NCI-H1930 (cell line): ENCODE measurements at places on chromosomes 11 and 22.

DNA sequence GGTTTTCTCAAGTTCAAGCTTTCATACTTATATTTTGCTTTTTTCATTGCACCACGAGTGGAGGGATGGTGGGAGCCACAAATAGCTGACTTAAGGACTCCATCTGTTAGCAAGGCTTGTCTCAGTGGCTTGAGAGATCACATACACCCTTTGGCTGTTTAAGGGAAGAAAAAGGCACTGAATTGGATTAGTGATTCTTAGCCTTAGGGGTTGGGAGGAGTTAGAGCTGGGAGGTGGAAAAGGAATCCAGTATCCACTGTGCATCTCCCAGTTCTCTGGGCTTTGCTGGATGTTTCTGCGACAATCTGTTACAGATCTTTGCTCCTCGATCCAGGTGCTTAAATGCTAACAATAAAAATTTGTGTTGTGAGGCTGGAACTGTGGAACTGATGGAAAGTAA, 593.6 kb downstream of the CNTN5 start:
- no peak for DNase-seq

GRCh38 chr11:42974510-42975179, 337.2 kb upstream of the API5 start:
- no peak for DNase-seq

GRCh38 chr11:103716363-103716762, 320.1 kb upstream of the DDI1 start:
- no peak for DNase-seq

DNA sequence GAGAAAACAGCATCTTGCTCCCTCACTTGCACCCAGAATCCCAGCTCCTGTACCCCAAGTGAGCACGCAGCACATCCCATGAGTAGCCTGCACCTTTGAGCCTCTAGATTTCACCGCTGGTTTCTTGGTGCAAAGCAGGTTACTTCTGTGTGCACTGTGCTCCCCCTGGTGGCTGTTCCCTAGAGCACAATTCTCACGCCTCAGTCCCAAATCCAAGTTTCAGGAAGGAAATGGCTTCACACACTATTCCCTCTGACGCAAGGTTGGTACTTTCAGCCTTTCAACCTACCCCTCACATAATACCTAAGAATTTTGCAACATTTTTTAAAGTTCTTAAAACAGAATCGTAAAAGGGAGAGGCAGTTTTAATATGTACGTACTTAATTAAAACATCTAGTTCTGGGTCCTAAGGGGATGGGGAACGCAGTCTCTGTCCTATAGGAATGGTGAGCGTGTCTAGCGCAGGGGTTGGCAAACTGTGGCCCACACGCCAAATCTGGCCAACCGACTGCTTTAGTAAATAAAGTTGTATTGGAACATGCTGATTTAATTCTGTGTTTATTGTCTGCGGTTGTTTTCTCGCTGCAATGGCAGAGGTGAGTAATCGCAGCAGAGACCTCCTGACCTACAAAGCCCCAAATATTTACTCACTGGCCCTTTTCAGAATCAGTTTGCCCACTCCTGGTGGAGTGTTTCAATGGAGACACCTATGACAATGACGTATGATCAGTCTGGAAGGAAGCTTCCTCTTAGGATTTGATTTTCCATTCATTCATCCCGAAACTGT, 27.5 kb downstream of the DHCR7 start:
- no peak for DNase-seq

DNA sequence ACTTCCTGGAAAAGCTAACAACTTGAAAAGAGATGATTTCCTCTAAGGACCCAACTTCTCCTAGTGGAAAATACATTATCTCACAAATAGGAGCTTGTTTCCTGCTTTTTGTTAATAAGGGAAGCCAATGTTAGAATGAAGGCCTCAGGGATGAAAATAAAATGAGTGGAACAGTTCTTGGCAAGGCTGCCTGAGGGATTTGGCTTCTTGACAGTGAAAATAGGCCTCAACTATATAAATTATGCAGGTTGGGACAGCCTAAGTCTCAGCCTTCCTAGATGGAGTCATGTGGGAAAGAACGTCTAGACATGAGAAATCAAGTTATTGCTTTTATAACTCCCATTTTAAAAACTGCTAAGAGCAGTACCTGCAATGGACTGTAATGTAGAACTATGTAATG, 92.8 kb upstream of the FIBIN start:
- no peak for DNase-seq

DNA sequence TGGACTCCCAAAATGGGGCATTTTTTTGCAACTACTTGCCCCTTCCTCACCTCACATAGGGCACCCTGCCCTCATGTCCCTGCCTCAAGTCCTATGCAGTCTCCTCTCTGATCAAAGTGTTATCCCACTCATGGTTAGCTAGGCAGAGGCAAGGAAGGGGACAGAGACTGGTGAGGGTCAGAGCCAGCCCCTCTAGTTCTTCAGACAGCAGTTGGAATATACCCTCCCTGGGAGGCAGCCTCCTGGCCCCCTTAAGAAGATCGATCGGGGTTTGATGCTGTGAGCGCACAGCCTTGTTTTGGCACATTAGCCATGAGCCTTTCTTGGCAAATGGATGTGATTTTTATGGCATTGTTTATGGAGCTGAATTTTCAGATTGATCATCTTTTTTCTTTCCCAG, 436.9 kb downstream of the BUD13 start:
- DNase-seq: no peak

GRCh38 chr11:134244593-134244992, 8.6 kb downstream of the THYN1 start:
- DNase-seq: no peak

GRCh38 chr11:117945047-117945810, 16.0 kb upstream of the TMPRSS13 start:
- DNase-seq: no peak

DNA sequence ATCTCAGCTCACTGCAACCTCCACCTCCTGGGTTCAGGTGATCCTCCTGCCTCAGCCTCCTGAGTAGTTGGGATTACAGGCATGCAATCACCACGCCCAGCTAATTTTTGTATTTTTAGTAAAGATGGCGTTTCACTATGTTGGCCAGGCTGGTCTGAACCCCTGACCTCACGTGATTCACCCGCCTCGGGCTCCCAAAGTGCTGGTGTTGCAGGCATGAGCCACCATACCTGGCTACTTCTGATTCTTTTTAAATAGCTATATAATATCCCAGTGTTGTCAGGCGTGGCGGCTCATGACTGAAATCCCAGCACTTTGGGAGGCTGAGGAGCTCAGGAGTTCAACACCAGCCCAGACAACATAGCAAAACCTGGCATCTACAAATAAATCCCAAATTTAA, 20.7 kb downstream of the TMEM41B start:
- DNase-seq: no peak

DNA sequence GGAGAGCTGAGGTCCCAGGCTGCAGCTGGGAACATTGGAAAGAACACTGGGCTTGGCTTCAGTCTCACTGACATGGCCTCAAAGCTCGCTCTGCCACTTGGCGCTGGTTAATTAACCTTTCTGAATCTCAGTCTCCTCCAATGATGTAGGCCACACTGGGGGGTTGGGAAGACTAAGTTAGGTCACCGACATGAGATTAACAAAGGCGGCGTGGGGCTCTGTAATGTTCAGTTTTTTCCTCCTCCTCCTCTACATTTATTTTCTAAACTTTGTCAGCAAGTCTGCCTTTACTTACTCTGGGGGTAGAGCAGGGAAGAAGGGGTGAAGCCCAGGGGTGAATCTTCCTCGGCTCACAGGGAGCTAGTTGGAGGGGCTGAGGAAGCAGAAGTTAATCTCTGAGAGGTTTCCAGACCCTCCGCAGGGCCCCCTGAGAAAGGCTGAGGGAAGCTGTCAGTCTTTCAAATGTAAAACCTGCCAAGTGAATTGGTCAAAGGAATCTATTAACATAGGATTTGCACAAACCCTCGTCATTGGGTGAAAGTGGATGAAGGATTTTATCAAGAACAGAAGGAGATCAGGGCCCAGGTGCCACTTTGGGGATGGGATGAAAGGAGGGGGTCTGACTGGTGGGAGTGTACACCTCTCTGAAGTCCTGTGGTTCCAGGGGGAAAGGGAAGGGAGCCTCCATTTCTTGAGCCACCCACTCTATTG, 32.1 kb upstream of the TENM4 start:
- DNase-seq: no peak

DNA sequence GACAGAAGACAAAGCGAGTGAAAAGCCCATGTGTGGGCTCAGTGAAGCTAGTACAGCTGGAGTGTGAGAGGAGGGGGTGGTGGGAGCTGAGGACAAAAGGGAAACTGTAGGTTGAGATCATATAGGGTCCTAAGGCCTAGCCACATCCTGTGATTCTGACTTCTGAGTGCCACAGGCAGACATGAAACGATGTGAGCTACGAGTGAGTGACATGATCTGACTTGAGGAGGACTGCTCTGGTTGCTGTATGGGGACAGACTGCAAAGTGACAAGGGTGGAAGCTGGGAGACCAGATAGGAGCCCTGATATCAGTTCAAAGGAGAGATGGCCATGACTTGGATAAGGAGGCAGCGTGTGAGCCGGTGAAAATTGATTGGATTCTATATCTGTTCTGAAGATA, 85.4 kb downstream of the MICAL2 start:
- DNase-seq: no peak

GRCh38 chr22:17954200-17954859, 70.0 kb downstream of the MICAL3 start:
- no peak for DNase-seq

DNA sequence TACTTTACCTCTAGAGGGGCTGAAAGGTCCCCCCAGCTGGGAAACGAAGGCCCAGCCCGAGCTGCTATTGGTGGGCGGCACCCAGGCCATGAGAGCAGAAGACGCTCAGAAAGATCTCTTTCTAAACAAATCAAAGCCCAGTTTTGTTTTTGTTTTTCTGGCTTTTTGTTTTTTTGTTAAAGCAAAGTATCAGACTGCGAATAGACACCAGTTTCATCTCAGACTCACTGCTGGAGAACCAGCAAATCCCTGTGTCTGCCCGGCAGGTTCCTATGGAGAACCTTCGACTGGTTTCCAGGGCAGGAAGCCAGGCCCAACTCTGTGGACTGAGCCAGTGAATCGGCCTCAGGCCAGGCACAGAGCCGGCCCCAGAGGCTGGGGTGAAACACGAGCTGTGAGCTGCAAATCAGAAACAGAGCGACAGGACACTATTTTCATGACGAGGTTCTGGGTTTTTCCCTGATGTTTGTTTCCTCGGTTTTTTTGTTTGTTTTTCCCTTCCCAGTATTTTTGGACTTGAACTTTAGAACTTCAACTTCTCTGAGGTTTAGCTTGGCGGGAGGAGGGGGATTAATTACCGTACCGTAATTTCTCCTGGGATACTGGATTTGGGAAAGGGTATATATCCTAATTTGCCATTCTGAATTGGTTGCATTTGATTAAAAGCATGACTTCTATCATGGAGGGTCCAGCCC, 16.0 kb upstream of the B4GALNT4 start:
- DNase-seq: no peak

- no peak for DNase-seq
Observed at GRCh38 chr11:106943089-106943488, 75.2 kb downstream of the GUCY1A2 start.

DNA sequence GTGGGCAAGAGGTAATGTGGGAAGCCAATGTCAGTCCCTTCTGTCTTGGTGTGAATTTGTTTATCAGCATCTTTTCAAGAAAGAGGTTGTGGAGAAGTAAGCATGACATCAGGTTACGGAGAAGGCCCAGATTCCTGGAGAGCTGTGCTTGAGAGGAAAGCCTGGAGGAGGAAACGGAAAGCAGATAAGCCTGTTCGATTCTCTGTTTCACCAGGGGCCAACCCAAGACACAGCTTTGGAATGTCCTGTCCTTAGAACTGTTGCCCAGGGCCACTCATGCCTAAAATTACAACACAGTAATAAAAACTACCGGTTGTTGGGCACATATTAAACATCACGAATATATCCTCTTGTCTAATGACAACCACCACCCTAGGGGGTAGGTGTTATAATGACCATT, 148.5 kb downstream of the NAV2 start:
- DNase-seq: no peak

GRCh38 chr11:47241841-47242301, 6.7 kb downstream of the ACP2 start:
- DNase-seq: no peak

- DNase-seq: no peak
Observed at GRCh38 chr11:77517226-77517625, 43.3 kb upstream of the PAK1 start.

GRCh38 chr11:110763249-110764011, 51.2 kb upstream of the ARHGAP20 start:
- no peak for DNase-seq

DNA sequence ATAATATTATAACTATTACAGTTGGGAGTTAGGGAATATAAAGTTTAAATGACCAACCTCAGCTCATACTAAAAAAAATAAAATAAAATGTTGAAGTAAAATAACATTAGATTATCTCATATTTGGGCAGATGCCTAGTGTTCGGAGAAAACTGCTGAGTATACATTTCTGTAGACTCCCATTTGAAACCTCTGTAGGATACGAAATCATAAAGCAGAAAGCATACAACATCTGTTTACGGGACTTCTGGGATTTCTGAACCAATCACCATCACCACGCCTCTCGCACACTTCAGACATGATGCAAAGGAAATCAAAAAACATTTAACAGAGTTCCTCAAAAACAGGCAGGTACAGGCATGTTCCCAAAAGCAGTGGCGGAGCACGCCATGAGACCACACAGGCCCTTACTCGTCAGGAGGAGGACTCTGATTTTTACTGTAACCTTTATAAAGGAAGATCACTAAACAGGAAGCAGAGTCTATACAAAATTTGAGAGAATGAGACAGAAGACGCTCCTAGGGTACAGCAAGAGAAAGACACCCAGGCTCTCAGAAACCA, 8.6 kb downstream of the ZNF195 start:
- DNase-seq: no peak

- DNase-seq: no peak
Observed at GRCh38 chr11:121095561-121095960, 5.5 kb upstream of the TECTA start.
